Stimulated activated CD8-positive, alpha-beta memory T cell treated with anti-CD3 and anti-CD28 coated beads, Interleukin-7, amount 100 ng/mL, for 4 hours (primary cell): ENCODE measurements at places on chromosomes 16 and 17.

GRCh38 chr16:24919536-24919935 lies 73.8 kb downstream of the SLC5A11 start:
- DNase-seq = no peak

DNA sequence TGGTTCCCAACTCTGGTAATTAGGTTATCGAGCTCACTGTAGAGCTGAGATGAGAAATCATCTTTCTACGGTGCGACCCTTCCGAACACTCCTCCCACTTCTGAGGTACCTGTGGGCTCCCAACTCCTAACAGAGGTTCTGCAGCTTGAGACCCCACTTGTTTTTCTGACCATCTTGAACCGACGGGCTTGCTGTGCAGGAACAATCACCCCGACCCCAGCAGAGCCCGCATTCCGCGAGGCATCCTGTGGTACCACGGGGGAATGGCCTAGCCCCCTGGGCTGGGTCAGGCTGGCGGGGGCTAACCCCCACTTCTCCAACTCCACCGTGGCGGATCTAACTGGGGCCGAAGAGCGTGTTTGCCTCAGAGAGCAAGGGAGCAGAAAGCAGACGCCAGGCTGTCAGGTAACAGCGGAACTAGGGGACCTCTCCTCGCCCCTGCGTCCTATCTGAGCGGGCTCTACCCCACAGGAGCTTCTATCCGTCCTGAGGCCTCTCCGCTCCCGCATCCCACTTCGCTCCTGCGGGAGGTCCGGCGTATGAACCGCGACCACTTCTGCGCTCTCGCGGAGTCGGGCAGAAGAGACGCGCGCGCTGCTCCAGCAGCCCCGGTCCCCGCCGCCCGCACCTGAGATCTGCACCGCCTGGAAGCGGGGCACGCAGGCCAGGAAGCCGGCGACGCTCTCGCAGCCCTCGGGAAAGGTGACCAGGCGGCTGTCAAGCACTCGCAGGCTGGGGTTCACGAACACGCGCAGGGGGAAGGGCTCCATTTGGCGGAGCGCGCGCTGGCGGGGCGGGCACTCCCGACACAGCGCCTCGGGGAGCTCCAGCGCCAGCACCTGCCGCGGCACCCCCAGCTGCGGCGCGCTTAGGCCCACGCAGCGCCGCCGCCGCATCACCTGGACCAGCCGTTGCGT lies 761 bp downstream of the PDF start:
- peak; percentile 43 for DNase-seq

GRCh38 chr17:81403671-81404534 lies 8.6 kb downstream of the BAHCC1 start:
- DNase-seq = no peak

DNA sequence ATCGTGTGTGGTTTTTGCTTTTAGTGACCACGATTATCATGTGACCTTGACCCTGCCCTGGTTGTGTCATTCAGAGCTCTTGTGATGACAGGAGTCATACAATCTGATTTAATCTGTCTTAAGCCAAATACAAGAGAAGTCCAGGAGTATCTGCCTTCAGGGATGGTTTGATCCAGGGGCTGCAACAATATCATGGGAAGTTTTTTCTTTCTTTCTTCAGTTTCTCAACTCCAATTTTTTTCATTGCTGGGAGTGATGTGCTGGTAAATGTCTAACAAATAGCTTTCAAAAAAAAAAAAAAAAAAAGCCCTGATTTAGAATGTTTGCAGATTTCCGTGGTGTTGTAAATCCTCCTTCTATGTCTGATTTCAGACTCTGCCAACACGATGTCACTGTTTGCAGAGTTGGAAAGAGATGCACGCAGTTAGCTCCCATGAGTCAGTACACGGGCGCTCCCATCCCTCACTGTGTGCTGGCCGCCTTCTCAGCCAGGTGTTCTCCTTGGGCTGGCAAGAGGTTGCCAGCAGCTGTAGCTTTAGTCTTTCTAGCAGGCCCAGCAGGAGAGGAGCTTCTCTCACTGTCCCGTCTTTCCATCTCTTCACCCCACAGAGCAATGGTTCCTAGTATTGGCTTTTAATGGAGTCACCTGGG lies 229.7 kb downstream of the SNX29 start:
- DNase-seq = no peak

GRCh38 chr17:49567104-49567521 lies 8.6 kb upstream of the NXPH3 start:
- no peak for DNase-seq

DNA sequence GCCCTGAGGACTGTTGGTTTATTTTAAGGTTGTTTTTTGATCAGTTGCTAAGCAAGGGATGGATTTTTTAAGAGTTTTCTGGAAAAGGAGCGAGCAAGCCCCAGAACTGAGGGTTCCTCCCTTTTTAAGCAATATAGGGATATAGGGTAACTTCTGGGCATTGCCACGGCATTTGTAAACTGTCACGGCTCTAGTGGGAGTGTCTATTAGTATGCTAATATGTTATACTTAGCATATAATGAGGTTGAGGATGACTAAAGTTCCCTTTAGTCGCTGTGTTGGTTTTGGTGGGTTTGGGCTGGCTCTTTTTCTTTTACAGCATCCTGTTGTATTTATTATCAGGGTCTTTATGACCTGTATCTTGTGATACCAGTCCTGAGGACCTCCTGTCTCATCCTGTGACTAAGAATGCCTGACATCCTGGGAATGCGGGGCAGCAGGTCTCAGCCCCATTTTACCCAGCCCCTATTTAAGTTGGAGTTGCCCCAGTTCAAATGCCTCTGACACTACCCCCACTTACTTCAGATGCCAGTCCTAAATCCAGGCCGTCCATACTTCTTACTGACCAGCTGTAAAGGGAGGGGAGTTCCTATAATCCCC lies 59.4 kb downstream of the MFSD11 start:
- no peak for DNase-seq

DNA sequence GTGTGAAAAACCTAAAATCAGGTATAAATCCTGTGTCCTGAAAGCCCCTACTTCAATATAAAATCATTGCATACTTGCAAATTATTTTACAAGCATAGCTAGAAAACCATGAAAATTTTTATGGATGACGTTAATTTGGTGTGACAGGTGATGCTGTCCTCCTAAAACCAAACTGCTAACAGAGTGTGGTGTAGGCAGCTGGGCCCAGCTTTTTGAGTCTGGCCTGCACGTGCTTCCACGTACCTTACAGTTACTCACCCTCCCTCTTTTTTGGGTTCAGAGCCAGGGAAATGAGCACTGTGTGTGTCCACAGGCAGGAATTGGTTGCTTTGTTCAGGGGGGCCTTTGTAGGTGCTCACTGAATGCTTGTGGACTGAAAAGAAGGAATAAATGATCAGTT lies 36.4 kb downstream of the CLEC16A start:
- DNase-seq = no peak

DNA sequence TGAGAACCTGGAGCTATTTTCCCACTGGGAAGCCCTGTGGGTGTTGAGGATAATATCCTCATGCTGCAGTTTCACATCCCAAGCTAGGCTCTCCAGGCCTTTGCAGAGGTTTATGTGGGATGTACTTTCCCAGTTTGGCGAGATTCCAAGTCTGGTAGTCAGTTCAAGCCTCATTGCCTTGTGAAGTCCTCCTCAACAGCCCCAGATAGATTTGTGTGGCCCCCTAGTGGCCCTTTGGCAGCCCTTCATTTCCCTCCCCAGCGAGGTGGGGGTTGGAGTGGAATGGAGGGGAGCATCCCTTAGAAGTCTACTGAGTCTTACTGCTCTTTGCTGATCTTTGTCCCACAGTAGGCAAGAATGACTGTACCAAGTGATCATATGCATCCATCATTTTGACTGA lies 137.9 kb downstream of the CDH11 start:
- no peak for DNase-seq

DNA sequence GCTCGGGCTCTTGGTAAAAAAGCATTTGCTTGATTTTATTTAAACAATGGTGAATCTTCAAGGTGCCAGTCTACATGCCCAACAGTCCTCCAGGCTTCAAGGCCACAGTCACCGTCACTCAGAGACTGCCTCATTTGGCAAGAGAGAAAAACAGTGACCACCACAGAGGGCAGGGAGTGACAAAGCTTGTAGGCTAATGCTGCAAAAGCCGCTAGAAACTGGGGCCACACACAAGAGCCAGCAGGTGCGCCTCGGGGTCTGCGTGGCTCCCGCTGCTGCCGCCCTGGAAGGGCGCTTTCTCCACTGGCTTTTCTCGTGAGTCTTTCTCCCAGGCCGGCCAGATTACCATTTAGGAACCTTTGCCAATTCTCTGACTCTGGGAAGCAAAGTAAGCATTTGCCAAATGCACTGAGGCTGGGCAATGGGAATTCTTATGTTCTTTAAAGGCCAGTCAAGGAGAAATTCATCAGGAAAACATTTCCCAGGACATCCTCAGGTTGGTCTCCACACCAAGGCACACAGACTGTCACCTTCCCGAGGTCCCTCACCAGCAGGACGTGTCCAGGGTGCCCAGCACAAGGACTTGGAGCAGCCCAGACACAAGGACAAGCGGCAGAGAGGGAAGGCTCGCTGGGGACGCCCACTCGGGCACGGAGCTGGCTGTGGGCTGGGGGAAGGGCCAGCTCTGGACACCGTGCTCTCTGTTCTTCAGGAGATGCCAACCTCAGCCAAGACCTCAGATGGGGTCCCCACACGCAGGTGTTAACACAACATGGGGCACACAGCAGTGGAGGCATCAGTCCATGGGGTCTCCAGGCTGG lies 12.5 kb upstream of the C16orf95 start:
- no peak for DNase-seq

DNA sequence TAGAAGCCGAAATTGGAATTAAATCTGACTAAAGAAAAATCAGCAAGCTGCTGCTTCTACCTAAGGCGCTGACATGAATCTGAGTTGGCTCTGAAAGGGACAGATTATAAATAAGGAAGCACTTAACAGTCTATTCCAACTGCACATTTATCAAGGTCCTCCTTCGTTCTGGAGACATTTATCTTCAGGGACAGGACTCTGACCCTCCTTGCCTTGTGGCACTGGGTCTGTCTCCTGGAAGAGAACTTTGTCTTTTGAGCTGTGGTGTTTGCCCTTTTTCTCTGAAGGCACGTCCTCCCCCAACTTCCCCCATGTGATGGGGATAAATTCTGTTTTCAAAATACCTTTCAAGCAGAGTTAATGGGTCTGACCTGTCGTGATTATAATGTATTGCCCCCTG lies 47.0 kb upstream of the MARCHF10 start:
- DNase-seq = no peak

DNA sequence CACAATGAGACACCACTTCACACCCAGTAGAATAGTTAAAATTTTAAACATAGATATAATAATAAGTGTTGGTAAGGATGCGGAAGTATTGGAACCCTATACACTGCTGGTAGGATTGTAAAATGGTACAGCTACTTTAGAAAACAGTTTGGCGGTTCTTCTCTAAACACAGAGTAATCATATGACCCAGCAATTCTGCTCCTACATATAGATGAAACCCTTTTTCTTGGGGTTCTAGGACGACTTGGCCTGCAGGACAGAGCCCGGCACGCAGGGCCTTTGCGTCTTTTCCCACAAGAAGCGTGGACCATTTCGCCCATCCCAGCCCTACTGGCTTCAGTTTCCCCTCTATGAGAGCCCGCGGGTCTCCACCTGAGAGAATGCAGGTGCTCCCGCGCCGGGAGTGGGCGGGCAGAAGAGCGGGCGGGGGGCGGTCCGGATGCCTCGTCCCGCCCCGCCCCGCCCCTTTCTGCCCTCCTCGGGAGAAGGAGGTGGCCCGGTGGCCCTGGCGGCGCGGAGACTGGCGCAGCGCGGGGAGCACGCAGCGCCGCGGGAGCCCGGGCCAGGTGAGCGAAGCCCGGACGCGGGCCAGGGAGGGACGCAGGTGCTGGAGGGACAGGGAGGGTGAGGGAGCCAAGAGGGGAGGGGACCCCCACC lies at the start of gene SDR42E2:
Gene SDR42E2, plus strand, starts transcription at position 508 of the 657 bp plus-strand sequence. CDS start 3,077 bp downstream, outside the sequence.
- peak; percentile 30 for DNase-seq

DNA sequence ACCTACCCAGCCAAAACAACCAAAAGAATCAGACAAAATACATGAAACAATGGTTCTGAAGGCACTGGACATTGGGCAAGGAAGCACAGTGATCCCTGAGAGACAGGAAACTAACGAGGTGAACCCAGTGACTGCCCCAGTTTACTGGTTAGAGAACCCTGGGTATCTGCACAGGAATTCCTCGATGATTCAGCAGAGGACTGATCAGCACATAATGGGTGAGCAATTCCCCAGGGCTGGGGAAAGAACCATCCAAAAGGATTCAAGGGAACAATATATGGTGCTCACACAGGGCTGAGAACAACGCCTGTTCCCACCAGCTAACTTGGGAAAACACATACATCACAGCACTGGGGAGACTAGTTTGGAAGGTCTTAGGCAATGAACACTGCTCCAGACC lies 167.2 kb downstream of the PARN start:
- DNase-seq = no peak

DNA sequence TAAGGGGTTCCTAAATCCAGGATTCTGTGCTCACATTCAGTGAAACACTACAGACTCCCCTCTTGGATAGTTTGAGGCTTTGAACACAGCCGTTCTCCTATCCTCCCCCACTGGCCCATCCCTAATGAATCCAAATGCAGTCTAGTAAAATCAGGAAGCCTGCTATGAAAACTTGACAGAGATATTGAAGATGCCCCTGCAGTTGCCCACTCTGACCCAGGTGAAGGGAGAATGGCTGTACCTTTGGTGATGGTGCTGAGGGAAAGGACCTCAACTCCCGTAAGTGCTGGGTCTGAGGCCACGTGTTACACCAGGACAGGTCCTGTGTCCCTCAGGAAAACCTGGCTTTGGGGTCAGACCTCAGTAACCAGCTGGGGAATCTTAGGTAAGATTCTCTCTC lies 54.4 kb downstream of the SF3B3 start:
- DNase-seq = no peak

DNA sequence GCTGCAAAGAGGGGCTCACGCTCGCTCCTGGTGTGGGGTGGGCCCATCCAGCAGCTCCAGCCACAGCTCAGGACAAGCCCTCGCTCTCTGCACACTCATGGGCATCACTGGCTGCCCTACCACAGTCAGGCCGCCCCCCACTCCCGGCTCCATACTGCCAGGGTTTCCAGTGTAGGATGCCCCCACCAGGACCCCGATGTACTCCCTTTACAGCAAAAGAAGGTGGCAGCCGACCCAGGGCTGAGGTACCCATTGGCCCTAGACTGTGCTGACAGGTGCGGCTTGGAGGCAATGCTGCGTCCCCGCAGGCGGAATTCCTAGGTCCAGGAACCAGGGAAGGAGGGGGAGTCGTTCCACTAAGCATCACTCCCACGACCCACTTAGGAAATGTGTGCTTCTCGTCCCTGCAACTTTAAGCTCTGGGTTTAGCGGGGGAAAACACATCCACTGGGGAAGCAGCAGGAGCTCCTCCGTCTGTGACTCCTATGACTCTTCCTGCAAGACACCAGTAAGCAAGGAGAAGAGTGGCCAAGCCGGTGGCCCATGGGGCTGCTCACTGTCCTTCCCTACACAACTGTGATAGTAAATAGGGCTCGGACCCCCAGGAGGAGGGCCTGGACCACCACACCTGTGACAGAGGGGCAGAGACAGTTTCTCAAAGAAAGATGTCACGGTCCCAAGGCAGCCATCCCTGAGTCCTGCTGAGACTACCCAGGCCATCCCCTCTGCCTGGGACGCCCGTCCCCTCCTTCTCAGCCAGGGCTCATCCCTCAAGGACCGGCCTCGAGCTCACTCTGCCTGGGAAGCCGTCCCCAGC lies 13.1 kb downstream of the CORO7 start:
- no peak for DNase-seq
